Left lung (tissue), 14 donors: ENCODE measurements at places on chromosomes 1 and 21. TPM values are rescaled to one million over a fixed set of nuclear protein-coding genes. Genes with fewer than 3 reads are reported as not detected.

DNA sequence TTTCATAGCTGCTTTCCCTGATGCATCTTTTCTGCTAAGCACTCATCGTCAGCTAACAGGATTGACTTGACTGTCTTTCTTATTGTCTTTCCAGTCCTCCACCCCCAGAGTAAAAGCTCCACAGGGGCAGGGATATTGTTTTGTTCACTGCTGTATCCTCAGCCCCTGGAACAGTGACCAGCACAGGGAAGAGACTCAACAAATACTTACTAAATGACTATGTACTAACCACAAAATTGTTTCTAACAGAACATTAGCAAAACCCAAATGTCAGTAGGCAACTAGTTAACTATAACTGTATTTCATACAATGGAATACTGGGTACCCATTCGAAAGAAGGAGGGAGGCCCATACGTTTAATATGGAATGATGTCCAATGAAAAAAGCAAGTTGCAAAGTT lies 53.0 kb downstream of the BCAR3 start:
- no peak for DNase-seq

GRCh38 chr1:31771891-31772668 lies 7.9 kb upstream of the ADGRB2 start:
- DNase-seq = no peak

DNA sequence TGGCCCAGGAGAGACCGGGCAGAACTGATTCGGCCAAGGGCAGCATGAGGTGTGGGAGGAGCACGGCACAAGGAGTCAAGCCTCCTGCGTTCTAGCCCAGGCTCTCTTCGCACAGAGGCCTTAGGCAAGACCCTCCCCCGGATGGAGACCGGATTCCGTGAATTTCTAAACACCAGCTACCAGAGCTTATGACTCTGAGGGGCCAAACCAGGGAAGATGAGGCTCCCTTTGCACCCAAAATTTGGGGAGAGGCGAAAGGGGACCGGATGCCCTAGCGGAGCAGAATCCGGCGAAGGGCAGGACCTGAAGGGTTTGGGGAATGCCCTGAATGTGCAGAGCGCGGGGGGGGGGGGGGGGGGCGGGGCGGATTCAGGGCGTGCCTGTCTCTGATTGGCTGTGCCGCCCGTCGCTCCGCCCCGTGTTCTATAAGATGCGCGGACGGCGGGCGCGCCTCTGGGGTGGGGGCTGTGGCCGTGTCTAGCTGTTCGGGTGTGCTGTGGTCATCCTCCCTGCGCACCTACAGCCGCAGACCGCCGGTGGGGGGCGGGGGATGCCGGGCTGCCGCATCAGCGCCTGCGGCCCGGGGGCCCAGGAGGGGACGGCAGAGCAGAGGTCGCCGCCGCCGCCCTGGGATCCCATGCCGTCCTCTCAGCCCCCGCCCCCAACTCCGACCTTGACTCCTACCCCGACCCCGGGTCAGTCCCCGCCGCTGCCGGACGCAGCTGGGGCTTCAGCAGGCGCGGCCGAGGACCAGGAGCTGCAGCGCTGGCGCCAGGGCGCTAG lies at the start of gene TRNP1:
Gene TRNP1, plus strand, starts transcription at position 456 of the 783 bp plus-strand sequence. Its CDS starts 95 bp downstream, at position 551.
- DNase-seq = peak; percentile 57

DNA sequence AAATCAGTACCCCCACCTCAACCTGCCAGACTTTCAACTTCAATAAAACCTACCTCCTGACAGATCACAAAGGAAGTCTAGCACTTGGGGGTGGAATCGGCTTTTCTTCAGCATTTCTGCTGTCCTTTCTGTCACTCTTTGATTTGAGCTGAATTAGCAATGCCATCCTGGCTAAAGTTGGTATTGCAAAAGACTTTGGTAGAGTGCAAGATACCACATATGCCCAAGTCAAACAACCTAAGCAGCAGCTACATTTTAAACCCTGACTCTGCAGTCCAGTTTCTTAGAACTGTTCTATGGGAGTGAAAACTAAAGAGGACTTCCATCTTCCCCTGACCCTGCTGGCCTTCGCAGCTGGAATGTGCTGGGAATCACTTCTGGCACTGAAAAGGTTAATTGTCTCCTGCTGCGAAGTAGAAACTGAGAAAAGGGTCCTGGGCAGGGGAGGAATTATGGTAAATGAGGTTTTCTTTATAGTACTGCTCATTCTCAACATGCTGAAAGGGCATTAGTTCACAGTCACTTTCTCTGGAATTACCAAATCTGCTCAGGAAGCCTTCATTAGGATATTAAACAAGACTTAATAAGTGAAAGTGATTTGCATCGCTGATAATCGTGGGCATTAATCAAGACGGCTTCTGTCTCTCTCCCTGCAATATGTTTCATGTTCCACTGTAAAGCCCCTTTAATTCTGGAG lies 126.2 kb upstream of the SMYD2 start:
- no peak for DNase-seq

GRCh38 chr1:223429821-223430220 lies 36.6 kb downstream of the CCDC185 start:
- no peak for DNase-seq

- DNase-seq = no peak
Observed at GRCh38 chr1:227449741-227450441, 113.5 kb upstream of the ZNF678 start.

- no peak for DNase-seq
Observed at GRCh38 chr1:46552357-46553237, 1.1 kb upstream of the KNCN start.

DNA sequence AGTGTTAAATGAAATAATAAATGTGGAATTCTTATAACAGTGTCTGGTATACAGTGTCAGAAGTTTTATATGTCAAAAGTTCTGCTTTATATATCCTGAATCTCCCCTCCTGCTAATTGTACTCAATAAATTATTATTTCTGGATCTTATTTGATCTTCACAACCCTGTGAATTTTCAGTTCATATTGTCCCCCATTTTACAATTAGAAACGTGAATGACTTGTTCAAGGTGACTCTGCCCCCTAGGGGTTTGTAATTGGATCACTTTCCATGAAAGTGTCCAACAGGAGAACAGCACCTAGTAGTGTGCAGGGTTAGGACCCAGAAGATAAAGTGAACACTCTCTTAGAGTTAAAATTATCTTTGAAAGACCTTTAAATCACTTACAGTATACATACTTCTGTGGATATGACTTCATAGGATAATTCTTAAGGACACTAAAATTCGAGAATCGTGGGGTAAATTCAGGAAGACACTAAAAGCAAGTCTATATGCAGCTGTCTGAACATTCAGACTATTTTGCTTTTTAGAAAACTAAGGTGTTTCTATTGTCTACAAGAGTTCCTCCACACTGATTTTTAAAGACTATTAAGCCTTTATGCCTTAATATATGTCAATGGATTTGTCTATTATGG lies 4.5 kb upstream of the DDR2 start:
- no peak for DNase-seq

- no peak for DNase-seq
Observed at GRCh38 chr1:40692429-40692895, 958 bp downstream of the NFYC start.

- no peak for DNase-seq
Observed at GRCh38 chr1:219573960-219574359, 38.9 kb downstream of the ZC3H11B start.

- peak; percentile 41 for DNase-seq
Observed at GRCh38 chr1:216531263-216532239, 108.3 kb upstream of the USH2A start.

- no peak for DNase-seq
Observed at GRCh38 chr21:34593954-34594531, 20.9 kb downstream of the RCAN1 start.

GRCh38 chr1:97976801-97977200 lies 56.0 kb upstream of the DPYD start:
- no peak for DNase-seq

DNA sequence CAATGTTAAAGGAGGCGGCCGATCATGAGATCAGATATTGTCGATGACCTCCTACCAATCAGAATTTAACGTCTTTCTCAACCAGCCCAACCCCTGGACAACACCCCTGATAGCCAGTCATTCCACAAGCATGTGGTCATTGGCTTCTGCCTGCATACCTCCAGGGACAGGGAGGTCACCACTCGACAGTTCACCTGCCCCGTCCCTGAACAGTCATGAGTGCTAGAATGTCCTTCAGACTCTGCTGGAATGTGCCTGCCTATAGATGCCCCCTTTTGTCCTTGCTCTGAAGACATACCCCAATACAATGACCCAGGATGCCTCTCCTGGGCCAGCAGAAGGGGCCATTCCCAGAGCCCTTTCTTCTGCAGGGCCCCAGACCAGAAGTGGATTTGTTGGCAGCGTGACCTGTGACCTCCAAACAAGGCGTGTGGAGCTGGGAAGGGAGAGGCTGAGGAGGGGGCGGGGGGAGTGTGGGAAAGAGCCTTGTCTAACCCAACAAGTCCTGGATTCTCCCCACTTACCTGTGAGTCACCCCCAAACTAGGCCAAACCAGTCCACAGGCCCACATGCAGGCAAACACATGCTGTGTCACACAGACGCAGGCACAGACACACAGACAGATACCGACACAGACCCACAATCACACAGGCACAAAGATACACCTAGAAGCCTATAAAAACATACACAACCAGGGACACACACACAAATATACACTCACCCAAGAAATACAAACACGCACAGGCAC lies 2.2 kb downstream of the CRYBG2 start:
- no peak for DNase-seq

- DNase-seq = peak; percentile 87
Observed at GRCh38 chr1:205920159-205920558, 23.1 kb downstream of the SLC26A9 start.

DNA sequence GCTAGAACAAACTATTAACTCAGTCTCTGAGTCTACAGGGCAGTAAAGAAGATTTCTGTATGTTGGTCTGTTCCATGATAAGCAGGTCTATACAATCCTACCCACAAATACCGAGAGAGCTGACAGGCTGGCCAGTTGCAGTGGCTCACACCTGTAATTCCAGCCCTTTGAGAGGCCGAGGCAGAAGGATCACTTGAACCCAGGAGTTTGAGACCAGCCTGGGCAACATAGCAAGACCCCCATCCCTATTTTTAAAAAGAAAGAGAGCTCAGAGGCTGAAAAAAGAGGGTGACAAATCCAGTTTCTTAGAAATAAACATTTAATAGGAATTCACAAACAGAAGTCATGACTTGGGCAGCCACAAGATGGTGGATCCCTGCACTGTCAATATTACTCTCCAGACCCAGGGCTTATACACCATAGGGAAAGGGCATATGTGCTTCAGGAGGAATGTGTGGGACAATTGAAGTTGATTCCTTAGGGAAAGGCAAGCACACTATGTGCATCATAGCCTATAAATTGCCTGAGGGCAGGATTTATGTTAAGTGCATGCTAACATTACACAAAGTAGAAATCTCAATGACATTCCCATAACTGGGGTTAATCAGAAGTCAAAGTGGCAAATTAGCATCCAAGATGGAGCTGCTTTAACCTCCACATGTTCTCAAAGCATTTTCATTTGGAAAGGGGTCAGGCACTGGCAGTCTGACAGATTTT lies 66.8 kb downstream of the SLC16A1 start:
- no peak for DNase-seq

DNA sequence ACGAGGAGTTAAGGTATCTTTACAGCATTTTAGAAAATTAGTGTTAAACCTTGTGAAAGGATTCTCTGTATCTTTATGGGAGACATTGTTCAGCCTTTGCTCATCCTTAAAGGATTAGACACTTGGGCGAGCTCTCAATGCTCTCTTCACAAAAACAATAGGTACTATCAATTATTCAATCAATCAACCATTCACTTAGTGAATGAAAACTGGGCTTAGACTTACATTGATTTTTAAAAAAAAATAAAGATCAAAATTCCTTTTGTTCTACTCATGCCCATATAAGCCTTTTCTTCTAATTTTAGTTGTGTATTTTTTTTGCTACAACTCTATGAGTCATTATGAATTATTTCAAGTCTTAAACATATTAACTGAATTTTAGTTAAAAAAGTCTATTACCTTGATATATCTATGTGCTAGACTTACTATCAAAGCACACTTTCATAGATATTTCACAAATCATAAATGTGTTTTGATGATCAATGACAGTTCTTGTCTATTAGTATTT lies 181.2 kb downstream of the DPYD start:
- no peak for DNase-seq

GRCh38 chr1:3846541-3846940 lies 10.5 kb downstream of the CEP104 start:
- no peak for DNase-seq

DNA sequence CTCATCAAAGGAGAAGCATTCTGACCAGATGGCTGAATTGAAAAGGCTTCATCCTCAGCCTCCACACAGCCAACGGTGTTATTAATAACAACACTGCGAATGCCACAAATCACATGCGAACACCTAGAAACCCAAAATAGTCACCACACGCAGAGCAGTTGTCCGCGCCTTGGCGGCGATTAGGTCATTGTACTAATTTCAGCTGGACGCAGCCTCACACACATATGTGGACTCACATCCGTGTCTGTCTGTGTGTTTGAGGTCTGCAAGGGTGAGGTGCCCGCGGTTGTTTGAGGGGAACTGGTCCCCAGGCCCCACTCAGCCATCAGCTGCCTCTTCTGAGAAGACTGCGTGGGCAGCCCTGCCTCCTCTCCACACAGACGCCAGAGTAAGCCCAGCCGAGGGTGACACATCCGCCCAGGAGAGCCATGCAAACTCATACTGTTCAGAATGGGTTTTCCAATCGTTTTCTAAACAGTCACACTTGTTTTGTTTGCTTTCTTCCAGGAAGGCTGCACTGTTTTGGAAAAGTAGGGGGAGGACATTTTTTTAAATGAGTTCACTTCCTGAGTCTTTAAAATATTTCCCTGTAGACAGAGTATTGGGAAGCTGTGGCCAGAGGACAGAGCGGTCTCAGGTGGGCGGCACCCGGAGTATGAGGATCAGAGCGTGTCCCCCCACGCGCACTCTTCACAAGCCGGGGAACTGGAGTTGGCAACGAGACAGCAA lies 53.4 kb downstream of the TOMM20 start:
- peak; percentile 87 for DNase-seq

GRCh38 chr1:226681652-226682493 lies 57.2 kb downstream of the ITPKB start:
- DNase-seq = no peak

DNA sequence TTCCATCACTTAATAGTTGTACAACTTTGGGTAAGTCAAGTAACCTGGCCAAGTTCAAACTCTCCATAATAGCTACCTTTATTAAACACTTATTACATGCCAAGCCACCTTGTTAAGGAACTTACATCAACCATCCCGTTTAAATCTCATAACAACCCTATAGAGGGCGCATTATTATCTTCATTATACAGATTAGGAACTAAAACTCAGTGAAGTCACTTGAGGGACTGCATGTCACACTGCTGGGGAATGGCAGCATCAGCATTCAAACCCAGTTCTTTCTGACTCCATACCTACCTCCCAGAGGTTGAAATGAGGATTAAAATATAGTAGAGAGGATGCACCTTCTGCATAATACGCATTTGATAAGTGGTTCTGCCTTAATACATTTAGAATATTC lies 47.1 kb upstream of the PLA2G2C start:
- no peak for DNase-seq

Gene DYNLT4
- polyA plus RNA-seq = 0.76 TPM

Gene LRIG2
- polyA plus RNA-seq = 23.1 TPM

Gene UMODL1
- polyA plus RNA-seq = 0.48 TPM

Gene HTR6
- not detected for polyA plus RNA-seq

Gene PADI2
- polyA plus RNA-seq = 13.5 TPM

Gene S100A7A
- polyA plus RNA-seq = not detected
